ENCODE measurements at places on chromosomes 12 and 14. TPM values are rescaled to one million over a fixed set of nuclear protein-coding genes. Genes with fewer than 3 reads are reported as not detected.

Gene DCN
- total RNA-seq: 10.3 TPM

Gene CBX5
- total RNA-seq: 29.4 TPM

Gene TCL1B
- total RNA-seq: not detected

DNA sequence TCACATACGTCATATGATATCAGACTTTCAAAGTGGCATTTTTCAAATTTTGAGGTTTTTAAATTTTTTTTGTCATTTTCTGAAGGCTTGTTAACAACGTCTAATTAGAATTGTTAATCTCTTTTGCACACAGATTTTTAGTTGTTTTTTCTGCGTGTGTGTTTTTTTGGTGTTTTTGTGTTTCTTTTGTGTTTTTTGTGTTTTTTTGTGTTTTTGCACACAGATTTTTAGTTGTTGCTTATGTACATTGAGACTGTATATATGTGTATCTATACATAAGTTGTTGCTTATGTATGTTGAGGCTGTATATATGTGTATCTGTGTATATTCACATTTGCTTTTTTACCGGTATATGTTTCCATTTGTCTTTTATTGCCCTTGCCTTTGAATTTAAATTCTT is 30.8 kb downstream of the ARID2 start:
- no peak for DNase-seq

GRCh38 chr12:21672146-21672545 is 14.5 kb upstream of the LDHB start:
- no peak for DNase-seq

- DNase-seq: no peak
These were observed 16.0 kb upstream of the SPATA7 start for GRCh38 chr14:88369496-88369895.

DNA sequence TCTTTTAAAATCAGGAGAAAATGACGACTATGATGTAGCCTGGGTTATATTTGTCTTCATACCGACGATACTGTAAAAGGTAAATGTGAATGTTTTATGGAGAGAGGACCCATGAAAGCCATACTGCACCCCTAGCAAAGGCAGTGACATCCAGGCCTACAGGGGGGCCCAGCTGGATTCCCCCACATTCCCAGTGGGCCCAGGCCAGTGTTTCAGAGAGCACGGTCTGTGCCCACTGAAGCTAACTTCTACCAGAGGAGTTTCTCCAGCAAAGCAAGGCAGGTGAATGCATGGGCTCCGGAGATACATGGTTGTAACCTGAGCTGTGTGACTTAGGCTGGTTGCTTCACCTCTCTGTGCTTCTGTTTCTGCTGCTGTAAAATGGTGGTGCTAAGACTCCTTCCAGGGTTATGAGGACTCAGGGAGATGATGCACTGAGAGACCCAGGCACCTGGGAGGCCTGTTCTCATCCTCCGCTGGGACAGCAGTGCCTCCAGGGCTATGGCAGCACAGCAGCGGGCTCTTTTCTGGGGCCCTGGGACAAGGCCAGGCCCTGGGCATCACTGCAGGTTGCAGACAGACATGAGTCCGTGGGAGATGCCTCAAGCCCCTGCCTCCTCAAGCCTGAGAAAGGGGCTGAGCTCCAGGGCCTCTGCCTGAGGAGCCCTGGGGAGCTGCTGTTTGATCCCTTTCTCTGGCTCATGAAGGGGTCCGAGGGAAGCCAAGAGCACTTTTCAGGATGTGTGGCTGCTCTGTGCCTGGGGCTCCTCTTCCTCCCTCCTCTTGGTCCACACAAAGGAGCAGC is 73.7 kb downstream of the SERPINA3 start:
- no peak for DNase-seq

- no peak for DNase-seq
These were observed 1.6 kb downstream of the OAS3 start for GRCh38 chr12:112939761-112940381.

- no peak for DNase-seq
These were observed 1.5 kb upstream of the DTX1 start for GRCh38 chr12:113054948-113055486.

Gene HCAR2
- not detected for total RNA-seq

Gene TAS2R43
- 0.36 TPM for total RNA-seq

Gene SNW1
- total RNA-seq: 63.1 TPM

GRCh38 chr12:16828891-16829290 is 222.9 kb upstream of the LMO3 start:
- no peak for DNase-seq

Gene LYZ
- total RNA-seq: 0.10 TPM

Gene MAP1LC3B2
- 0.48 TPM for total RNA-seq

- DNase-seq: no peak
These were observed 10.6 kb upstream of the TBPL2 start for GRCh38 chr14:55450987-55451386.
